Activated CD8-positive, alpha-beta memory T cell treated with anti-CD3 and anti-CD28 coated beads for 4 hours (primary cell): ENCODE measurements at places on chromosomes 2 and 18.
A peak's percentile ranks its signal among the peaks of the same experiment; 100 is the strongest.

DNA sequence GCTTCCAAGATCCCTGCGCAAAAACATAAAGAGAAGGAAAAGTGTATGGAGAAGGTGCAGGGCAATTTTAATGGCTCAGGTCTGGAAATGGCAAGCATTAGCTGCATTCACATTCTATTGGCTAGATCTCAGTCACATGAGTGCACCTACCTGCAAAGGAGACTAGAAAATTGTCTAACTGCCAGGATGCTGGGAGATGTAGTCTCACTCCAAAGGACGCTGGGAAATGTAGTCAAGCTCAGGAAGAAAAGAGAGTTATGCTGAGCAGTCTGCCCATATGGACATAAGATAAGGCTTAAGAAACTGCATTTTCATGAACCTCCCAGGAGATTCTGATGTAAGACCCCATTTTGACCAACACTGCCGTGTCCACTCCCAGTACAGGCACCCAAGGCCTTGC is 9.5 kb upstream of the KLHL29 start:
- no peak for DNase-seq

- DNase-seq: no peak
Observed at GRCh38 chr2:227774895-227775842, 29.5 kb downstream of the SCYGR8 start.

DNA sequence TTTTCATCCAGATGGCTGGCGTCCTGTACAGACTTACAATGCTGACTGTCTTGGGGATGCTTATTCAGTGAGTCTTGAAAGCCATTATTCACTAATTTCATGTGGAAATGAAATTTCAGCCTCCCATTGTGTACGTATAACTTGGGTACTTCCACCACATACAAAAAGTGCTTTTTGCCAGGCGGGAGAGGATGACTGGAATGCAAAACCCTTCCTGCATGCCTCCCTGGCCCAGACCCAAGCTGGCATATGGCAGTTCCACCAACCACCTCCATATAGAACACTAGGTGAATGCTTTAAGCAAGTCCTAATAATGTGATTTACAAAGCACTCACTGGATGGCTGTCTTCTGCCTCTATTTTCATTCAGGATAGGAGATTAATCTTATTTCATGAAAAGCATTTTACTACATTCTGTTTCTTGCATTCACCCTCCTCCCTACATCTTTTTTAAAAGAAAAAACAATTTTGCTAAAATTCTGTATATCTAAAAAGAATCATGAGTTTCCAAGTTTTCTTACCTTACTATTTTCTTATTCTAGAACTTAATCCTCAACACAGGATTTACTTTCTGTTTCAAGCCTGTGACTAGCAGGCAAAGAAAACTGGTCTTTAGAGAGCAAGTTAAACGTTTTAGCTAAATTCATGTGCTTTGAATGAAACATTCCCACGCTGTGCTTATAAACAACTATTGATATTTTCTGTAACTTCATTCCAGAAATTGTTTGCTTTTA is 327.6 kb downstream of the NCKAP5 start:
- DNase-seq: no peak

DNA sequence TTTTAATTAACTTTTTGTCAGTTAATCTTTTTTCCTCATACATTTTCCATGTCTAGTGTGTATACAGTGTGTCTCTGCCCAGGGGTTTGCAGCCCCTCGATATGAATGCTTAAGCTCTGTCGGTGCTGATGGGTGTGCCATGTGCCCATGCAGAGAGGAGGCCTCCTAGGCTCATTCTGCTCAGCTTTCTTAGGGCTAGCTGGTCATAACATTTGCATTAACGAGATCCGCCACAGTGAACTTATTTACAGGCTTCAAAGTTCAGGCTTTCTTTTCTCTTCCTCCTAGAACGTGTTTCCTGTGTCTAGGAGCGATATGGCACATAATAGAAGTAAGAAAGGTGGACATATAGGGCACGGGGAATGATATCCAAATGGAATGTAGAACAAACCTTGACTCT is 783.3 kb downstream of the PLCL1 start:
- DNase-seq: no peak

DNA sequence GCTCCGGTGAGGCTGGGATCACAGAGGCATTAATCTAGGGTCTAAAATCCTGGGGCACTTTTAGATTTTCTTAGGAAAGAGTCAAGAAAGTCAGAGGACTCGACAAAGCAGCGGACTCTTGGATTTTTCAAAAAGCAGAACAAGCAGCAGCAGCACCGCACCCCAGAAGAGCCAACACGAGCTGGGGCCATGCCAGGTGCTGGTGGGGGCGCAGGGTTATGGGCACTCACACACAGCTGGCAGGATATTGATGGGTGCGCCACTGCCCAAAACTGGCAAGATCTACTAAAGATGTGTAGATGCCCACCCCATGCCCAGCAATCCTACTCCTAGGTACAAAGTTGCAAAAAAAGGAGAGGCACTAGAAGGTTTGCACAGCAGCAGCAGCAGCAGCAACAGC is 33.9 kb upstream of the SEMA4C start:
- no peak for DNase-seq

- DNase-seq: no peak
Observed at GRCh38 chr2:100818606-100819369, 1.2 kb upstream of the NPAS2 start.

GRCh38 chr18:58768293-58768974 is 96.2 kb upstream of the ZNF532 start:
- peak; percentile 37 for DNase-seq

DNA sequence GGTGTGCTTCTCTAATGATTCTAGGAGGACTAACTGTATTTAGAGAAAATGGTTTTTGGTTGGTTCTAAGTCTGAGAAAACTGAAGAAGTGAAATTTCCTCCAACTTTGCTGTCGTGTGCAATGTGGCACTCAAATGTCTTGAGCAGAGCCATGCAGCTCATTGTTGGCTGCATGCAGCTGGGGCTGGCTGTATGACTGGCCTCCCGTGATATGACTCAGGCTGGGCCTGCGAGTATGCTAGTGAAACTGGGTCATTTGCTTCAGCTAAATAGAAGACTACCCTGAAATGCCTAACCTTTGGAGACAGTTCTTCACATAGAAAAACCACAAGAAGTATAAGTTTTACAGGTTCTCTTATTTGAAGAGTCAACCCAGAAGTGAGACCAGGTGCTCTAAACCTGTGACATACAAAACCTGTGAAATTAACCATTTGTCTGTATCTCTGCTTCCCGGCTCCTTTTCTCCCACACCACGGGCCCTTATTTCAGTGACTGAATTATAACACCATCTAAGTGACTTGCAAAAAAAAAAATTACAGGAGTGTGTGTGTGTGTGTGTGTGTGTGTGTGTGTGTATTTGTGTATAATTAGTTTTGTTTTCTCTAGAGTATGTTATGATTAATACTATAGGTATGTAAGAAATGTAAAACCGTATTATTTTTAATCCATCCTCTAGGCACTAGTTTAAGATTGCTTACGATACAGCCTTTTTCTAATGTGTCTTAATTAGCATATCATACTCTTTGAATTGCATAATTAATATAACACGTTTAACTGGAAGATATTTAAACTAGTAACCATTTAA is 15.9 kb downstream of the POLI start:
- DNase-seq: no peak

- DNase-seq: no peak
Observed at GRCh38 chr2:110904779-110905148, 172.4 kb downstream of the ACOXL start.

DNA sequence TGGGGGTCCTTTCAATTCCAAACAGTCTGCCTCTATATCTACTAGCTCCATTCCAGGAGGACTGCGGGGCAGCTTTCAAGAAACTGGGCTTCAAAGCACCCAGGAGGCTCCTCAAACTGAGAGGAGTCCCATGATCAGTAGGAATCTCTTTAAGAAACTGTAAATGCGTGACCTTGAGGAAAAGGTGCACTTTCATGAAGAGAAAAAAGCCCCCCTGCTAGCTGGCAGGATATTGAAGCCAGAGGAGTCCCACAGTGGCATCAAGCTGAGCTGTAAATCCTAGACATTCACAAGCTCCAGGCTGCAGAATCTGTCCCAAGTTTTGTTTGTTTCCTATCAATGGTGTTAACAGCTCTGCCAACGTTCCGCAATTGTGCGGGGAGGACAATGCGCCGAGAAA is 790.1 kb downstream of the SLC4A3 start:
- no peak for DNase-seq

DNA sequence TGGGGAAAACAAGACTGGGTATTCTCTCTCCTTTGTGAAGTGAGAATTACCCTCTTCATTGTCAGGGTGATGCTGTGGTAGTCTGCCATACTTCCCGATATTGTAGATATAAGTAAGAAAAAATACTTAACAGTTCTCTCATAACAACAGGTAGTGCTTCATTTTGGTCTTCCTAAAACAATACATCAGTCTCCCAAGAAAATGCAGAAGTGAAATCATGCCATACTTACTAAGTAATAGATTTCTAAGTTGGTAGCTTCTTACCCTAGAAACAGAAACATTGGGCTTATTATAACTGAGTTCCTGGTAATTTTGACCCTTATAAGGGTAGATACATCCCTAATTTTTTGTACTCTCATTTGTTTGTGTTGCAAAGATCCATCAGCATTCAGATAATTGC is 460.7 kb upstream of the DCC start:
- DNase-seq: no peak

- DNase-seq: no peak
Observed at GRCh38 chr18:8856212-8856611, 150.9 kb downstream of the MTCL1 start.

DNA sequence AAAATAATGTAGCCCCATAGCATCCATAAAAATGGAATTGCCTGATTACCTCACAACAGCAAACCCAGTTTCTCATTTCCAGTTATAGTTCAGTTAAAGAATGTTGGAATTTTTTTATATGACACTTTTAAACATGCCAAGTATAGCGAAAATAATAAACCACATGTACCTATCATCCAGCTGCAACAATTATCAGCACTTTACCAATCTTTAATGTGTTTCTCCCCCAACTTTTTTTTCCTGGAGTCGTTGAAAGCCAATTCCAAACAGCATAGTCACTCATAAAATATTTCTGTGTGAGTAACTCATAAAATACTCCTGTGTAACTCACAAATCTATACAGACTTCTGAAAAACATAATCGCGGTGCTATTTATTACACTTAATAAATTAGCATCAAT is 38.1 kb downstream of the SMAD4 start:
- no peak for DNase-seq

DNA sequence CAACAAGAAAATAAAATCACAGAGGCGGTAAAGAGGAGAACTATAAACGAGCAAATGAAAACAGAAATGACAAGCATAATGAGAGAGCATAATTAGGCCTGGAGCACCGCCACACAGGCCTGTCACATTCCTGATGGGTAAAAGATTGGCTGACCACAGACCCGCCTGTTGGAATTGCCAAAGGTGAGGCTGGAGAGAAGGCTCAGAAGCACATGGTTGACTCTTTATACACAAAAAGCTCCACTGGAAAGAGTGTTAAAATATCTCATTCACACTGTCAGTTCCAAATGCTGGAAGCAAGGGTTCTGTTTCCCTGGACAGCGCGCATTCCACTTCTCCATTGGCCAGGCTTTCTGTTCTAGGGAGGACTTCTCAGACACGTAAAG is 5.9 kb upstream of the LGALSL start:
- no peak for DNase-seq

DNA sequence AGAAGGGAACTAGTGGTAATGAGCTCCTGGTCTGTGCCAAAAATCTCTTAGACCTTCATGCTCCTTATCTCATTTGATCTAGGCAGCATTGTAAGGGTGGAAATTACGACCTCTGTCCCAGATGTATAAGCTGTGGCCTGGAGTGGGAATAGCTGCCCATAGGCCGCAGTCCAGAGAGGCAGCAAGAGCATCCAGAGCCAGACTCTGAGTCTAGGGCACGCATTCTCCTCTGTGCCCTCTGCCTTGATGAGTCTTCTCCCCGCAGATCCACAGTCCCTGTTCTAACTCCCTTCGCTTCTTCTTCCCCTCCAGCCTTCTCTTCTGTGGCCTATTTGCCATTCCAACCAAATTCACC is 304.6 kb downstream of the MYCN start:
- DNase-seq: no peak

DNA sequence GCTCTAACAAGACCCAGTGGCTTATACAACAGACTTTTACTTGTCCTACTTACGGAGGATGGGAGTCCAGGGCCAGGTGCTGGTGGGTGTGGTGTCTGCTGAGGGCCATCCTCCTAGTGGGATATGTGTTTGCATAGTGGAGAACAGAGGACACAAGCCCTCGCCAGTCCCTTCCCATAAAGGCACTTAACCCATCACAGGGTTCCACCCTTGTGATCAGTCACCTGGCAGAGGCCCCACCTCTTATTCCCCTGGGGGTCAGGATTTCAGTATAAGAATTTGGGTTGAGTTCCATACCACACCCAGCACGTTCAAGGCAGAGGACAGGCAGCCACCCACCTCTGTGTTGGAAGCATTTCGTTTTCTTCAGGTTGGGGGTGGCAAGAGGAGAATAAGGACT is 259.0 kb downstream of the AGAP1 start:
- no peak for DNase-seq

GRCh38 chr2:43576981-43577892 is 18.6 kb downstream of the THADA start:
- DNase-seq: no peak

- DNase-seq: no peak
Observed at GRCh38 chr2:213934560-213934959, 476.3 kb upstream of the VWC2L start.

GRCh38 chr2:42895134-42895790 is 102.9 kb upstream of the HAAO start:
- no peak for DNase-seq

- DNase-seq: no peak
Observed at GRCh38 chr2:8754106-8754776, 72.4 kb downstream of the ID2 start.

- DNase-seq: no peak
Observed at GRCh38 chr2:64067326-64067725, 48.1 kb upstream of the VPS54 start.

DNA sequence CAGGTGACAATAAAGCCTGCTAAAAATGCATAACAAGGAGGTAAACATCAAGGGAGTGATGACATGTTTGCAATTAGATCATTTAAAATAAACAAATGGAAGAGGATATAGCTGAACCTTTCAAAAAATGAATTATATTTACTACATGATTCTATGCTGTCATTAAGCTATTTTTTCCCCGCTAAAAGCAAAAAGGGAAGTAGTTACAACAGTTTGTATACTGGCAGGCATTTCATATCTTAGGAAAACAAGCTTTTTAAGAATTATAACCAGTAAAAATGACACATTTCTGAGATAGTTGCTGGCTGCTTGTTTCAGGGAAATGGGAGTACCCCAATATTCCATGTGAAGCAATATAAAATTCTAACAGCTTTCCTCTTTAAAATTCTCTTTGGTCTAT is 89.1 kb upstream of the ITGB6 start:
- no peak for DNase-seq

DNA sequence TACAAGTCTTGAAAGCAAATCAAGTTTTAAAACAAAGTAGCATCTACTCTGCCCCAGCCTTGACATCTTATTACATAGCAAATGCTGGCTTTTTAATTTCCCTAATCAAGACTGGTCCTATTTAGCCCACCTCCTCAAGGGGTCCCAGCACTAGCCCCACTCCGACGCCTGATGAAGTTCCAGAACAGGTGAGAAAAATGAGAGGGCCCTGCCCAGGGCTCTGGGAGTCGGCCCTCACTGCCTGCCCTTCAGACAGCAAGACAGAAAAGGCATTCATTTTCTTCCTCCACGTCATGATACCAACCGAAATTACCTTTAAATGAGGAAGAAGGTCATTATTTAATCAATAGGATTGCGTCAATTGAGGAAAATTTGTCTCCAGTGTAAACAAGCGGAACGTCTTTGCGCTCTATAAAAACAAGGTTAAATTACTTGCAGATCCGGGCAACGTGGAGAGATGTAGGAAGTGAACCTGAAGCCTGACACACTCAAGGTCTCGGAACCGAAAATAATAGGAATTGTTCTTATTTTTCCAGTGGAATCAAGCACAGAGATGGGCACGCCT is 170.6 kb upstream of the PKDCC start:
- no peak for DNase-seq

- no peak for DNase-seq
Observed at GRCh38 chr2:151052850-151053660, 208.6 kb downstream of the RBM43 start.
